Fibroblast of skin of left biceps (primary cell): ENCODE measurements at places on chromosomes 16 and 17.
A peak's percentile ranks its signal among the peaks of the same experiment; 100 is the strongest.

DNA sequence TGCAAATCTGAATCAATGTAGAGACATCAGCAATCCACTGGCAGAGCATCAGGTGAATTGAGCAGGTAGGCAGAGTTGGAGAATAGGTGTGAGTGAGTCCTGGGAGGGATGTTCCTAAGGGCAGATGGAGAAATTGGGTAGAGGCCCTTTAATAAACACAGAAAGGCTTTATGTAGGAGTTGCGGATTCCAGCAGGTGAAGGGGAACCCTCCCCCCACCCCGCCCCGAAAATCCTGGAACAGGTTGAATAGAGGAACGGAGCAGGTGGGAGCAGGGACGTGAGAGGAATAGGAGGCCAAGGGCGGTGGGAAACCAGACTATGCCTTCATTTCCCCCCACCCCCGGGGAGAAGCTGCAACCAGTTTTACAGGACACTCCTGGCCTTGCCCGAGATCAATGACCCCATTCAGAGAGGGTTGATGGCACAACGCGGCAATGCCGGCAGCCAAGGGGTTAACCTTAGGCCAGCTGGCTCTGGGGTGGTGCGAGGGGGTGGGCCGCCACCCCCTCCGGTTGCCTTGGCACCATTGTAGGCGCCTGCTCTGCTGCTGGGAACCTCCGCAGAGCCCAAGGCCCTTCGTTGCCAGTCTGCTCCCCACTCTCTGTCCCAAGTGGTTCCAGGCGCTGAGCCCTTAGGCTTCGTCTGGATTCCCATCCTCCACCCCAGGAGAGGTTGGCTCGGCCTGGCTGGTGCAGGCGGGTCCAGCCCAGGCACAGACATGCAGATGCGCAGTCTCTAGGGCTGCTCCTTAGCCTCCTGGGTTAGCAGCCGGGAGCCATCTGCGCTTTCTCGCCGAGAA is 814 bp upstream of the RUNDC3A start:
- no peak for DNase-seq

DNA sequence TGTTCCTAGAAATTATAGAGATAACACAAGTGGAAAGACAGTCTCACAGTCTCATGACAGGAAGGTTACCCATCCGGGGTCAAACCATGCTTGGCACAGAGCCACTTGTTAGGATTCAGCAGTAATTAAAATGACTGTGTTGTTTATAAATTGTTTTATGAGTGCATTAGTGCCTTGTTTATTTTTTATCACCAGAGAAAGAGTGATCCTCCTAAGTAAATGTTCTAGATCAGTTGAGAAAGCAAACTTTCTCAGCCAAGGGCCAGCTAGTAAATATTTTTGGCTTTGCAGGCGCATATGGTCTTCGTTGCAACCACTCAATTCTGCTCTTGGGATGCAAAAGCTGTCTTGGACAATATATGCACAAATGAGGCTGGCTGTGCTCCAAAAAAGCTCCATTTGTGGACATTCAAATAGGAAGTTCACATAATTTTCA is 253.9 kb upstream of the CACNG5 start:
- DNase-seq, result no peak

- DNase-seq, result no peak
Observed at GRCh38 chr17:57774872-57775271, 29.8 kb upstream of the CCDC182 start.

DNA sequence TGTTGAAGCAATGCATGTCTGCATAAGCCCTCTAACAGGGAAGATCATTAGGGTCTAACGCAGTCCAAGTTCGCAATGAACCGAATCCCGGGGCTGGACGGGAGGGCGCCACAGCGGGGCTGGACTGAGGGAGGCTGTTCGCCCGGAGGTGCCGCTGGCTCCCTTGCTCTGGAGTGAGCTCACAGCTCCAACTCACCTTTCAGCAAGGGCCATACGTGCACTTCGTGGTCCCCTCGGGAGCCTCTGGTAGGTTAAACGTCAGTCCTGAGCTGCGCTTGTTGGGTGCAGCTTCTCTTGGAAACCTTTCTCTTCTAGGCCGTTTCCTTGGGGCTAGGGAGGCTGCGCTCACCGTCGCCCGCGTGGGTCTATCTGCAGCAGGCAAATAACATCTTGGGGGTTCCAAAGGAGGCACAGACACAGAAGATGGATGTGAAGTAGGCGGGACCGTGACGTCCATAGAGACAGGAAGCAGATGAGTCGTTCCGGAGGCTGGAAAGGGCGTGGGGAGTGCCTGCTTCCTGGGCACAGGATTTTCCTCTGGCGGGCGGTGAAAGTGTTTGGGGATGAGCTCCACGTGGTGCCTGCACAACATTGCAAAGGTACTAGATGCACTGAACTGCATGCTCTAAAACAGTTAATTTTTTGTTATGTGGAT is 21.9 kb downstream of the ATP2C2 start:
- DNase-seq, result no peak

DNA sequence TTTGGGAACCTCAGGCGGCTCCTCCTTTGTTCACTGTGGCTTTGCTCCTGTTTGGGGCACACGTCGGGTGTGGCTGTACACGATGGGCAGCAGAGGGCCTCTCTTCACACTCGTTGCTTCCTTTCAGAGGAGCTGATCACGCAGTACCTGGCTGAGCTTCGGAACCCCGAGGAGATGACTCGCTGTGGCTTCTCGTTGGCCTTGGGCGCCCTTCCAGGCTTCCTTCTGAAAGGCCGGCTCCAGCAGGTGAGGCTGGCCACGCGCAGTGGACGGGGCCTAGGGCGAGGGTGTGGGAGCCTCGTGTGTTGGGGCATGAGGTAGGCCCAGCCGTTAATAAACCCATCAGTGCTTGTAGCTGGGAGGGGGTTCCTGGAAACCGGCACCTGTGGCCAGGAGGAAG is 85.0 kb upstream of the ZNF750 start:
- DNase-seq, result no peak

GRCh38 chr17:78567991-78568390 is 9.2 kb downstream of the DNAH17 start:
- no peak for DNase-seq

GRCh38 chr16:82199209-82199608 is 29.2 kb upstream of the MPHOSPH6 start:
- DNase-seq, result no peak

GRCh38 chr17:1554751-1555540 is 7.6 kb downstream of the PITPNA start:
- no peak for DNase-seq

DNA sequence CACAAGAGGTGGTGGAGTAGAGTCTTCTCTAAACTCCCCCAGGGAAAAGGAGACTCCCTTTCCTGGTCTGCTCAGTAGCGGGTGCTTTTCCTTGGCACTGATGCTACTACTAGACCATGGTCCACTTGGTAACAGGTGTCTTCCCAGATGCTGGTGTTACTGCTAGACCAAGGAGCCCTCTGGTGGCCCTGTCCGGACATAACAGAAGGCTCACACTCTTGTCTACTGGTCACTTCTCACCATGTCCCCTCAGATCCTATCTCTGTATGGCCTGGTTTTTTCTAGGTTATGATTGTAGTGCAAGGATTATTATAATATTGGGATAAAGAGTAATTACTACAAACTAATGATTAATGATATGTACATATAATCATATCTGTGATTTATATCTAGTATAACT is 49.7 kb upstream of the ARL4D start:
- DNase-seq, result no peak

DNA sequence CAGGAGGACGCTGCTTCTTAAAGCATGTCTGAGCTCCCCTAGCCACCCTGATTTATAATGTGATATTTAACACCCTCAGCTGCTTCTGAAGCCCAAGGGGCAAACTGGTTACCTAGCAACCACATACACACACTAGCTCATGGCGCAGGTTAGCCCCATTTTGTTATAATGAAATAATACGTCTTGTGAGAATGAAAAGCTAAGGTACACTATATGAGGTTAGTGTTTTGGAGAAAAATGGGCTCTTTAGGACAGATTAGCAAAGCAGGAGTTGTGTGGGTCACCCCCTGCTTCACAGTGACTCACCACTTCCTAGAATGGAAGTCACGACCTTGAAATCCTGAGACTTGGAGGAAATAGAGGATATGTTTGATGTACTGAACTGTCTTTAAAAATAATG is 404.8 kb upstream of the HSBP1 start:
- DNase-seq, result no peak

- DNase-seq, result no peak
Observed at GRCh38 chr17:65926599-65926998, 265.3 kb downstream of the CEP112 start.

DNA sequence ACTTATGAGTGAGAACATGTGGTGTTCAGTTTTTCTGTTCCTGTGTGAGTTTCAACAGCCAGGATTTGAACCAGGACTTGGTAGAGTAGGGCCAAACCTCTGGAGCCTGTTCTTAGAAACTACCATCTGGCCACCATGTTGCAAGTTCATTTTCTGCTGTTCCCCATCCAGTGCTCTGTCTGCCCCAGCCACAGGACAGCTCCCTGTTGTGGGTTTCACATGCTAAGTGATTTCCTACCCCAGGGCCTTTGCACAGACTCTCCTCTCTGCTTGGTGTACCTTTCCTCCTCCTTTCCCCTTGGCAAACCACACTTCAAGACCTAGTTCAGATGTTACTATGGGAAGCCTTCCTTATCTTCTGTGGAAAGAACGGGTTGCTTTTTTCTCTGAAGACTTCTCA is 79.5 kb downstream of the HS3ST4 start:
- DNase-seq, result no peak

DNA sequence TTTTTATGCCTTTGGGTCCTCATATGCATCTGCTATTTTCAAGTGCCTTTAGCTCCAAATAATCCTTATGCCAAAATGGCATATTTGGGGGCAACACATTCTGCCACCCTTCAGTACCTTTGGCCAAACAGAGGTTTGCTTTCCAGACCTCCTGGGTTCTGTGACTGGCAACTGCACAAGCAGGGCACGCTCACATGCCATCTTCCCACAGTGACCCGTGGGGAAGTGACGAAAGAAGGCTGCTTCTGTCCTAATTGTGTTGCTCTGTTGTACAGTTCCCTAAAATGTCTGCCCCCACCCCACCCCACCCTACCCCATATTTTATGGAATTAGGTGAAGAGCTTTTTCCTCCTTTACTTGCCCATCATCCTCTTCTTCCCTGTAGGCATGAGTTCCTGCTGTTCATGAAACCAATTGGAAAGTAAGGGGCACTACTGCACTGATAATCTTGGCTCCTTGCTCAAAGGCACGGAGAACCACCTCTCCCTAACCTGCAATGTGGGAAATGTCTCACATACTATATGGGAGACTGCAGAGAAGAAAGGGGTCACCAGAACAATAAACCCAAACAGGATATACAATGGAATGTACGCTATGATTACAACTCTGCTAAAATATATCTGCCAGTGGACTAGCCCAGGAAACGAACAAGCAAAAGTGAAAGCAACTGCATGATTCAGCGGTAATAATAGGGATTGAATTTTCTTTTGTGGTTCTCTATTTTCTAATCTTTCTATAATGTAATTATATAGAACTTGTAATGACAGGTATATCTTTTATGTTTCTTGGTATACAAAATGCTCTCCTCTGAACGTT is 3.3 kb upstream of the SLFN12L start:
- DNase-seq, result no peak

GRCh38 chr17:66466840-66467367 is 164.5 kb downstream of the PRKCA start:
- DNase-seq, result peak; percentile 98

GRCh38 chr17:40351359-40352236 is 12.9 kb downstream of the GJD3 start:
- no peak for DNase-seq

DNA sequence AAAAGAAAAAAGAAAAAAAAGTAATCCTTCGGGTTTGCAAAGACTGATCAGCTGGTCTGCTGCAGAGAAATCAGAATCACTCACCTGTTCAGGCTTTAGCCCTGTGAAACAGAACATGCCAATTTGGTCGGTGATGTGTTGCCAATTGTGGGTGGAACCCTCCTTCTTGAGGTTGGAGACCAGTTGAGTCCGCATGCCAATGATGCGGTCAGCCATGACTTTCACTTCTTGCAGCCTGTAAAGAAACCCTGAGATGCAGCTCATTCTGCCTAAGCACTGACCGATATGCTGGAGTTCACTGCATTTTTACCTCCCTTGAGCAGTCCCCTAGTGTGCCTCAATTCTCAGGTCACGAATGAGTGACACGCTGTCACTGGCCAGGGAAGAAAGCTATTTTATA is 24.8 kb upstream of the SLC38A7 start:
- no peak for DNase-seq
